Stimulated activated CD8-positive, alpha-beta memory T cell treated with anti-CD3 and anti-CD28 coated beads, Interleukin-2, amount 100 ng/mL, for 1 hour (primary cell): ENCODE measurements at places on chromosomes 6 and 20.

DNA sequence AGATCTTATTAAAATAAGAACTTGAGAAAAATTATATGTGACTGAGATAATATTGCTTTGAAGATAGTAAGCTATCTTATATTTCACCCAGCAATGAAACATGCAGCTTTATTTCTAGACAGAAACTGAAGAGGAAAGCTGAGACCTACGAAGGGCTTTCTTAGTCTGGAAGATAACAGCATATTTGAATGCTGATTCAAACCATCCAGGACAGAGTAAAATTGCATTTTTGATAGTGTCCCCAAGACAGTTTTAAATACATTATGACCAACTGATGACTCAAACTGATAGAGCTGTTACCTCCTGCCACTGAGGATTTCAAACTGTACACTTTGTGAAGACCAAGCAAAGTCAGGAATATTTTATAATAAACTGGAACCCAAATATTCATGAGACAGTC is 409.6 kb downstream of the GRIK2 start:
- DNase-seq, result no peak

- no peak for DNase-seq
Measured at GRCh38 chr20:53342429-53342828, 251.2 kb downstream of the ZNF217 start.

GRCh38 chr6:28856620-28857005 is 67.2 kb downstream of the TRIM27 start:
- no peak for DNase-seq

DNA sequence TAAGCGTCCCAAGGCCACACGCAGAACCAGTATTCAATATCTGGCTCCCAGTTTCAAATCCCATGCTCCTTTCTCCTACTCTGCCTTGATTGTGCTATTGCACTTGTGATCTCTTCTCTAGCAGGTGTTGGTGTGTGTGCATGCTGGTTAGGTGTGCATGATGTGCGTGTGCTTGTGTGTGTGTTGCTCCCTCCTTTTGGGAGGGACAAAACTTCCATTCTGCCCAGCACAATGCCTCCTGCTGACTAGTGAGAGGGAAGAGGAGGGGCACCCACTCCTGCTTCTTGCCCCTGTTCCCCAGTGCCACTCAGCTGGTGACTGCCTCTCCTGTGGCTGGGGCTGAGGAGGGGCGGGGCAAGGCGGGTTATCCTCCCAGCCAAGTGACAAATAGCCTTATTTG is 19.7 kb downstream of the CD40 start:
- DNase-seq, result no peak

DNA sequence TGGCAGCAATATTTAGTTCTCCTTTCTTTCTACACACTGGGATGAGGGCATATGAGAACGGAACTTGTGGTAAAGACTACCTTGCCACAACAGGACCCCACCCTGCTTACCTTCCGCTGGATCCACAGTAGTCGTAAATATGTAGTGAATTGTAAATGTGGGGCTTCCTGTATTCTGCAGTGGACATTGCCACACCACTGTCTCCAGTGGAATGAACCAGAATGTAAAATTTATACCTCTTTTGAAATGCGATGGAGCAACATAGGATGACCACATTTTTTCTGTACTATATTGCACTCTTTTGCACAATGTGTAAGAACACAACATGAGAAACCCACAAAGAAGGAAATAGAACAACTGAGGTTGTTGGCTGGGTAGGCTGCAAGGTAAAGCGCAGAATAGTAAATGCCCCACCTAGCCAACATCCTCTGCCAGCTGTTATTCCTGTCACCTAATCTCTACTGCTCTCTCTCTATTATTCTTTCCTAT is 16.1 kb upstream of the RIPOR2 start:
- DNase-seq, result no peak

- DNase-seq, result no peak
Measured at GRCh38 chr6:156885562-156885961, 108.4 kb downstream of the ARID1B start.
